PC-3 (cell line): ENCODE measurements at places on chromosomes 7 and 10. TPM values are rescaled to one million over a fixed set of nuclear protein-coding genes. Genes with fewer than 3 reads are reported as not detected.

The RBM17 gene
- 28.4 and 42.0 TPM in 2 replicates for total RNA-seq

GRCh38 chr10:85936161-85936560, 430.4 kb downstream of the GRID1 start:
- DNase-seq, result no peak

The PIP gene
- not detected in 2 replicates for total RNA-seq

GRCh38 chr10:101250136-101250535, 20.9 kb upstream of the LBX1 start:
- DNase-seq, result no peak

DNA sequence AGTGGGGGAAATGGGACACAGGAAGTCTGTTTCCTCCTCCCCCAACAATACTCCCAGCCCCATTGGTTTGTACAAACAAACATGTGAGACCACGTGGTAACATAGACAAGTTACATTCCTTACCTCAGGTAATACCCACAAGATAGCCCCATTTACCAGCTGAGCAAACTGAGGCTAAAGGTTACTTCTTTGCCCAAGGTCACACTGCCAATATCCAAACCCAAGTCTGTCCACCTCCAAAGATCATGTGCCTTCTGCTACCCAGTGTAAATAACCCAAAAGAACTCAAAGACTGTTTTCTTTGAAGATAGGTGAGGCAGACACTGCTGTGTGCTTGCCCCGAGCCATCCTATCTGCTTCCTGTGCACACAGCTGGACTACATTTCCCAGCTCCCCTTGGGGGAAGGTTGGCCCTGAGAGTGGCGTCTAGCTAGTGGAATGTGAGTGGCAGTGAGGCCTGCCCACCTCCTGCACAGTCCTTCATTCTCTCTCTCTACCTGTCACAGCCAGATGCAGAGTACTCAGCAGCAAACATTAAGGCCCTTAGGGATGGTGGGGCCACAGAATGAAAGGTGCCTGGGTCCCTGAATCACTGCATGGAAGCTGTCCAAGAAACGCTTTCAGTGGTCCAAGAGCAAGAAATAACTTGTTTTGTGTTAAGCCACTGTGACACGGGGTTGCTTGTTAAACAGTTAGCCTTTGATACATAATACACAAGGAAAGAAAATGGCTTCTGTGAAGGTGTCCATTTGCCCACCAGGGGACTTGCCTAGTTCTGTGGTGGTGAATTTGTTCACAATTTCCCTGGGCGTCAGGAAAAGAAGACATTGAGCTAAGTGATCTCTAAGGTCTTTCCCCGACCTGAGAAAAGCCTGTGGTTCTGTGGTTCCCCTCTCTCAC, 257.7 kb upstream of the NFE2L3 start:
- DNase-seq, result peak; percentile 39

DNA sequence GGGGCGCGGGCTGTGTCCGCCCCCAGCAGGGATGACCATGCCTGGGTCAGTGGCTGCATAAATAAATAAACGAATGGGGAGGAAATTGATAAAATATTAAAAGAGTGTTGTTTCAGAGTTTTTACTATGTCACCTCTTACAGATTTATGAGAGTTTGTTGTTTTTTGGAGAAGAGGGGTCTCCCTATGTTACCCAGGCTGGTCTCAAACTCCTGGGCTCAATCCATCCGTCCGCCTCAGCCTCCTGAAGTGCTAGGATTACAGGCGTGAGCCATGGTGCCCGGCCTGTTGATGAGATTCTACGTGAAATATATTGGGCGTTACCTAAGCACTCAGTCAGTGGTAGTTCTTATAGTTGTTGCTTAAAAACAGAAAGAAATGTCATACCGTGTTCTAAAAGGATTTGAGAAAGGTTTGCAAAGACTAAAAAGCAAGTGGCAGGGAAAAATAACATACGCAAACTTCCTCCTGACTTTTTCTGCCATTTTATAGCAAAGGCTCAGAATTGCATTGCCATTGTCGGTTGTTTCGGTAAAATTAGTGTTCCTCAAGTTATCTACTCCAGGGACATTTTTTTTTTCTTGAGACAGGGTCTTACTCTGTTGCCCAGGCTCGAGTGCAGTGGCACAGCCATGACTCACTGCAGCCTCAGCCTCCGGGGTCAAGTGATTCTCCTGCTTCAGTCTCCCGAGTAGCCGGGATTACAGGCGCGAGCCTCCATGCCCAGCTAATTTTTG, 39.5 kb upstream of the FOXK1 start:
- no peak for DNase-seq

The SPDYE2 gene
- total RNA-seq, result not detected in 2 replicates

The ABCB1 gene
- total RNA-seq, result not detected in 2 replicates

The SMO gene
- total RNA-seq, result 15.5 and 15.7 TPM in 2 replicates

GRCh38 chr7:55050281-55050680, 31.5 kb downstream of the EGFR start:
- DNase-seq, result no peak

DNA sequence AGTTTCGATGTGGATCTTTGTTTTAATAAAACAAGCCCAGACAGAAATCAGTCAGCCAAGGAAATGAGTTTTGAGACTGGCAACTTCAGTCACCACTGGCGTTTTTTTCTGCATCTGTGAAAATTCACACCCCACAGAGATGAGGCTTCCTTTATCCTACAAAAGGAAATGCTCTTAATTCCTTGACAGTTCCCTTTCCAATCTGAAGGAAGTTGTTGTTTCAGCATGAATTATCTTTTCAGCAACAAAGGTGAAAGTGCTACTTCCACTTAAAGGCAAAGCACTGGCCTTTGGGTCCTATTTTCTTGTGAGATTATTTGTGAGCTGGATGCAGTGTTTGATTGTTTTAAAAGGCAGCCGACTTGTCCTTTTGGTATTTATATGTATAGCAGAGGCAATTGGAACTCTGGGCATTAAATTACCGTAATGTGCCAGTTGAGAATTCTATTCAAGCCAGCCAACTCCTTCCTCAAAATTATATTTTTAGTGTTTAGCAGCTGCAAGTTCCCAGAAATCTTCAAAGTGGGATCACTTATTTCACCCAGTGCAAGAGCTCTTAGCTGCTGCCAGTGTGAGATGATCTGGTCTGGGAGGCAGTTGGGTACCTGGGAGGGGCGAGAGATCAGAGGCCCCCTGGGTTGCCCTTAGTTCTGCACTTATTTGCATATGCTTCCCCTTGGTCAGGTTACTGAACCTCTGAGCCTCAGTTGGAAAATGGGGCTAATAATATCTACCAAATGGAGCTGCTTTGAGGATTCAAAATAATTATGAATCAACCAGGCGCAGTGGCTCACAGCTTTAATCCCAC, 427.1 kb downstream of the GALNT17 start:
- DNase-seq, result no peak

- no peak for DNase-seq
Measured at GRCh38 chr7:84040355-84040754, 154.2 kb downstream of the SEMA3A start.

The CUL1 gene
- total RNA-seq, result 38.0 and 43.6 TPM in 2 replicates

GRCh38 chr10:14074062-14074884, 256.5 kb downstream of the FRMD4A start:
- peak; percentile 95 for DNase-seq

GRCh38 chr7:37045681-37046179, 321.4 kb upstream of the AOAH start:
- DNase-seq, result no peak

DNA sequence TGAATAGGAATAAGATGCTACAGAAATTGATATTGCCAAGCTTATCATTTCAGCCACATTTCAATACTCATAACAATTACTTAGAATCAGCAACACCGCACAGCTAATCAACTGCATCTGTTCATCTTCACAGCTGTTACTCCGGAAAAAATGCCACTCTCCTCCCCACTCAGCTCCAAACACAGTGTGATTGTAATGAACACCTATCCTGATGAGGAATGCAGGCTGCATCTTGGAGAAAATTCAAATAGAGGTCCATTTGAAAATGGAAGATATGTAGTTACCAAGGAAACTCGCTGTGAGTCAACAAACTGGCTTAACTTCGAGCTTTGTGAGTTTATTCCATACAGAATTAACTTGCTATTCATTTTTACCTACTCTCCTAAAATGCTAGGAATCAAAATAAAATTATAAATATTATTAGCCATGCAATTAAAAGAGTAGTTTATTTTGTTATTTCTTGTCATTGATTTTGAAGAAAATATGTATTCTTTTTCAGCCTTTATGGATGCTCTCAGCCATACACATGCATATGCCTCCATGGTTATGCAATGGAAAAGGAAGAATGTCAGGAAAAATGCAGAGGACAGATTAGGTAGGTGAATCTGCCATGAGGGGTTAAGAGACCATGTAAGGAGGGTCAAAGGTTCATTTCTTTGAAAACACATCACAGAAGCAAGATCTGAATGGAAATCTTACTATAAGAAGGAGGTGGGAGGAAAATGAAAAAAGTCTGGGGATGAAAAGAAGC, 267.2 kb downstream of the POM121L12 start:
- DNase-seq, result no peak

GRCh38 chr10:115771755-115772154, 501.3 kb downstream of the GFRA1 start:
- no peak for DNase-seq

The CRTAC1 gene
- total RNA-seq, result not detected in 2 replicates

The GHRHR gene
- total RNA-seq, result not detected in 2 replicates
